H1 (cell line): ENCODE measurements at places on chromosomes 6 and 20.

DNA sequence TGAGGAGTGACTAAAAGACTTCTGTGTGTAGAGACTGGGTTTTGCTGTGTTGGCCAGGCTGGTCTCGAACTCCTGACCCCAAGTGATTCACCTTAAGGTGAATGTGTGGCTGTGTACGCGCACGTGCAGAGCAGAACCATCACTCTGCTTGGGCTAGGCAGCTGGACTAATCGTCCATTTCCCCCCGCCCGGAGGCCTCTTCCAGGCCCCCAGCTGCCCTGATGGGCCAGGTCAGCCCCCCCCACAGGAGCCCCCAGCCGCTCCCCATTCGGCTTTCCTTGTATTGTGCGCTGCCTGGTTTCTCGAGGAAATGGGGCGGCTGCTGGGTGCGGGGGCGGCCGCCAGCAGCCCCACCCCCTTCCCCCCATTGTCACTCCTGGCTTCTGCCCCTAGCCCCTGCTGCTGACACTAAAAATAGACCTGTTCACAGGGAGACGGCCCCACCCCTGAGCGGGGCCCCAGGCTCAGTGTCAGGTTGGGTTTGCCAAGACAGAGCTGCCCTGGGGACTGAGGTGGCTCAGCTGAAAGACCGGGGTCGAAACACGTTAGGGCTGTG is 24.6 kb upstream of the CSNK2A1 start:
- H3K4me1 ChIP-seq = peaks cover 21% of the 10 kb centered on the region
- H3K36me3 ChIP-seq = no peaks in the 10 kb centered on the region
- H3K27me3 ChIP-seq = peaks cover 7% of the 10 kb centered on the region
- no peak overlapping the region for H3K4me3 ChIP-seq
- H3K27ac ChIP-seq = no peak overlapping the region
- no peak for DNase-seq

- no peaks in the 10 kb centered on the region for H3K4me1 ChIP-seq
- no peaks in the 10 kb centered on the region for H3K36me3 ChIP-seq
- H3K4me3 ChIP-seq = no peak overlapping the region
- no peaks in the 10 kb centered on the region for H3K27me3 ChIP-seq
- no peak for DNase-seq
- no peak overlapping the region for H3K27ac ChIP-seq
These were observed 13.2 kb upstream of the PARD6B start for GRCh38 chr20:50717974-50718761.

DNA sequence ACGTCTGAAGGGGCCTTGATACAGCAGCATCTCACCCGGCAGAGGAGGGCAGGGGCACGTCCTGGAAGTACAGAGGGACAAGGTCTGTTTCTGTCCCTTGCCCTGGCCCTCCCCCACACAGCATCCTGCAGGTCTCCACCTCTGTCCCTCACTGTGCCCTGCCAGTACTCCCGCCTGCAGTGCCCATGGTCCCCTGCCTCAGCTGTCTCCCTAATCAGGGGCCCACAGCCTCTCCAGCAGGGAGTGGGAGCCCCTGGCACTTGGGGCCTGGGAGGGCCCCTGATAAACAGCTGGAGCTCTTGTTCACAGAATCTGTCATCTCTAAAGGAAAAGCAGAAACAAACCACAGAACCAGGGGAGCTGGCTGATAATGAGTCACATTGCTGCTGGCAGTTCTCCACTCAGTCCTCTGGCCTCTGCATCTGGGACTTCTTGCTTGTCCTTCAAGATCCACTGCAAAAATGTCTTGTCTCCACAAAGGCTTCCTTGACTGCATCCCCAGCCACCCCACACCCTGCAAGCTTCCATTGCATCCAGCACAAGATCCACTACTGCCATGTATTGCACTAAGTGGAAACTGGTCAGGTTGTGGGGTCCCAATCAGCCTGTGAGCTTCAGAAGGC is 33.2 kb upstream of the TAF8 start:
- no peak overlapping the region for H3K27ac ChIP-seq
- no peaks in the 10 kb centered on the region for H3K4me1 ChIP-seq
- no peak overlapping the region for H3K4me3 ChIP-seq
- H3K36me3 ChIP-seq = no peaks in the 10 kb centered on the region
- DNase-seq = no peak
- H3K27me3 ChIP-seq = no peaks in the 10 kb centered on the region

- no peaks in the 10 kb centered on the region for H3K27me3 ChIP-seq
- no peak for DNase-seq
- H3K36me3 ChIP-seq = no peaks in the 10 kb centered on the region
- no peak overlapping the region for H3K4me3 ChIP-seq
- H3K4me1 ChIP-seq = no peaks in the 10 kb centered on the region
These were observed 110.2 kb downstream of the HTR1B start for GRCh38 chr6:77353129-77353528.

GRCh38 chr6:168885196-168885595 is 368.4 kb downstream of the THBS2 start:
- DNase-seq = no peak
- no peak overlapping the region for H3K27ac ChIP-seq
- no peaks in the 10 kb centered on the region for H3K4me1 ChIP-seq
- H3K27me3 ChIP-seq = peaks cover 9% of the 10 kb centered on the region; the same call in 1 of the 2 replicates
- no peak overlapping the region for H3K4me3 ChIP-seq

GRCh38 chr6:79421001-79421411 is 116.2 kb downstream of the LCA5 start:
- no peak for DNase-seq
- no peak overlapping the region for H3K27ac ChIP-seq
- H3K27me3 ChIP-seq = no peaks in the 10 kb centered on the region
- no peaks in the 10 kb centered on the region for H3K4me1 ChIP-seq
- no peak overlapping the region for H3K4me3 ChIP-seq
- H3K36me3 ChIP-seq = no peaks in the 10 kb centered on the region

DNA sequence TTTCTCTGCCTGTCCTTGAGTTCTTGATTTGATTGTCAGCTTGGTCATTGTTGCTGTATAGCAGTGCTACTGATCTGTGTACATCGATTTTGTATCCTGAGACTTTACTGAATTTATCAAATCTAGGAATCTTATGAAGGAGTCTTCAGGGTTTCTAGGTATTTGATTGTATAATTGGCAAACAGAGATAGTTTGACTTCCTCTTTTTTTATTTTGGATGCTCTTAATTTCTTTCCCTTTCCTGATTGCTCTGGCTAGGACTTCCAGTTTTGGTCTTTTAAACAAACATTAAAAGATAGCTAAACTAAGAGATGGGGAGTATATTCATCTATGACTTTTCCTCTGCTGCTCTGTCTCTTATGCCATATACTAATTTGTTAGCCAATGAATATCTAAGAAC is 62.4 kb downstream of the NCOA7 start:
- H3K27ac ChIP-seq = no peak overlapping the region
- H3K36me3 ChIP-seq = no peaks in the 10 kb centered on the region
- no peaks in the 10 kb centered on the region for H3K27me3 ChIP-seq
- no peaks in the 10 kb centered on the region for H3K4me1 ChIP-seq

- H3K27me3 ChIP-seq = no peaks in the 10 kb centered on the region
- DNase-seq = no peak
- no peak overlapping the region for H3K27ac ChIP-seq
- H3K4me1 ChIP-seq = no peaks in the 10 kb centered on the region
- H3K4me3 ChIP-seq = no peak overlapping the region
These were observed 311.1 kb upstream of the RNF24 start for GRCh38 chr20:4326195-4327065.

GRCh38 chr20:25251558-25251957 is 3.7 kb downstream of the PYGB start:
- DNase-seq = no peak
- H3K4me1 ChIP-seq = peaks cover 4% of the 10 kb centered on the region
- peaks cover 7% of the 10 kb centered on the region; the same call in 1 of the 2 replicates for H3K27me3 ChIP-seq

DNA sequence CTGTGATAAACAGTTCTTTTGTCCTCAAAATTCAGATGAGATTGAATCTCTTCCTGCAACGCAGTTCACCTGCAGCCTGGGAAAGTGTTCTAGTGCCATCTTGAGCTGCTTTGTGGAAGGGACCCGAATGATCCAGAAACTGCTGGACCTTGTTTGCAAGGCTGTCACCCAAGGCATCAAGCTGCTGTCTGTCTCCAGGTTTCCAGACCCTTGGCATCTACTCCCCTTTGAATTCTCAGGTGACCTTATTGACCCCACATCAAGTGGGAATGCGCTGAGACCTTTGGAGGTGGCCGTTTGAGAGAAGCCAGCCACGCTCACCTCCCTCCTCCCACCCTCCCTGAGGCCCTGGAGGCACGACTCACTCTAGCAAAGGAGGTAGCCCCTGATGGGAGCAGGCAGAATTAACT is 112.5 kb downstream of the EDN3 start:
- no peak overlapping the region for H3K27ac ChIP-seq
- H3K27me3 ChIP-seq = no peaks in the 10 kb centered on the region
- H3K36me3 ChIP-seq = no peaks in the 10 kb centered on the region

DNA sequence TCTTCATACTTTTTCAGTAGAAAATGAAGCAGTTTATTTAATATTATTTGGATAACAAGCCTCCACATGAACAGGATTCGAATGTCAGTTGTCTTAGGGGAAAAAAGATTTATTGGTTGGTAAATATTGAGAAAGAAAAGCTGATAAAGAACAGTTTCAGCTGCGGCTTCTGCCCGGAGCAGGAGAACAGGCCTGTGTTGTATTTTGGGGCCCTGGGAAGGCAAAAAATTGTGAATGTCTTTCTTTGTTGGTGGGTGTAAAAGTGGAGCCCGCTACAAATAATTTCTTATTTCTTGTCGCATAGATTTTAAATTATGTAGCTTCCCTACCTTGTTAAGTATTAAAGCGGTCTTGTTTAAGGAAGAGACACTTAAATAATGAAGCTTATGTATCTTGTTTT is 90.5 kb upstream of the PAX1 start:
- no peaks in the 10 kb centered on the region for H3K36me3 ChIP-seq
- DNase-seq = no peak
- H3K4me3 ChIP-seq = no peak overlapping the region
- no peaks in the 10 kb centered on the region for H3K4me1 ChIP-seq

DNA sequence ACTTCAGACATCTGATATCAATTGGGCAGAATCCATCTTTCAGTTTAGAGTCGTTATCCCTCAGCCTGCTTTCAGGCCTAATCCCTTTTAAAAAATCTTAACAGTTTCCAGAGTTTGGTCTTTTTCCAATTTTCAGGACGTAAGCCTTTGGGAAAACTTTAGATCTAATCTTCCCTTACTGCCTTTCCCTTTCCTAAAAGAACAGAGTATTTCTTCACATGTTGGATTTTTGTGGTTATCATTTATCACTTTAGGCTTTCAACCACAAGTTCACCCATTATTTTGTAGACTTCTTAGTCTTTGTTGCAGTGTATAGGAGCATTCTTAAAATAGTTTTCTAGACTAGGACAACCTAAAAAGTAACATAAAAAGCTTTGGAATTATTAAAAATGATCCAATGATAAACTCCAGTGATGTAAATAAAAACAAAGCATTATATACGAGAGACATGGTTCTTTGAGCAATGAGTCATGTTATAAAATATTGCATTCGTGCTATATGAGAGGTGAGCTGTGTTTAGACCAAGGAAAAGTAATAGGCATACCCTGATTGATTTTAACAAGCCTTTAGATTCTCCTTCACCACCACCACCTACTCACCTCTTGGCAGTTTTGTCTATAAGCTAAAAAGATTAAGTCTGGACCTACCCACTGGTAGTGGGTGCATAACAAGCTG is 90.4 kb upstream of the MCHR2 start:
- H3K4me1 ChIP-seq = no peaks in the 10 kb centered on the region
- no peak overlapping the region for H3K27ac ChIP-seq
- no peaks in the 10 kb centered on the region for H3K27me3 ChIP-seq
- no peak for DNase-seq
- no peaks in the 10 kb centered on the region for H3K36me3 ChIP-seq
- H3K4me3 ChIP-seq = no peak overlapping the region

- no peaks in the 10 kb centered on the region for H3K4me1 ChIP-seq
- no peaks in the 10 kb centered on the region for H3K27me3 ChIP-seq
- no peaks in the 10 kb centered on the region for H3K36me3 ChIP-seq
- no peak for DNase-seq
- no peak overlapping the region for H3K4me3 ChIP-seq
These were observed 44.8 kb downstream of the FARS2 start for GRCh38 chr6:5305968-5306626.

DNA sequence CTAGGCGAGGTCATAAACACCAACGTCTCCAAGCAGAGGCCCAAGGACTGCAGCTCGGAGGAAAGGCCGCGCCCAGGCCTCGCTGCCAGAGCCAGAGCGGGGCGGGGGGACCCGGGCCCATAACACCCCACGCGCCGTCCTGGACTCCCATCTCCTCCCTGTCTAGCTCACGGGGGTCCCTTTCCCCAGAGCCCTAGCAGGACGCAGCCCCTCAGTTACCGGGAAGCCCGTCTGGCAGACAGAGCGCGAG is 44.9 kb downstream of the MDFI start:
- peak overlapping the region; percentile 29 for H3K4me3 ChIP-seq
- peaks cover 12% of the 10 kb centered on the region for H3K27me3 ChIP-seq
- no peak overlapping the region for H3K27ac ChIP-seq
- H3K36me3 ChIP-seq = no peaks in the 10 kb centered on the region

DNA sequence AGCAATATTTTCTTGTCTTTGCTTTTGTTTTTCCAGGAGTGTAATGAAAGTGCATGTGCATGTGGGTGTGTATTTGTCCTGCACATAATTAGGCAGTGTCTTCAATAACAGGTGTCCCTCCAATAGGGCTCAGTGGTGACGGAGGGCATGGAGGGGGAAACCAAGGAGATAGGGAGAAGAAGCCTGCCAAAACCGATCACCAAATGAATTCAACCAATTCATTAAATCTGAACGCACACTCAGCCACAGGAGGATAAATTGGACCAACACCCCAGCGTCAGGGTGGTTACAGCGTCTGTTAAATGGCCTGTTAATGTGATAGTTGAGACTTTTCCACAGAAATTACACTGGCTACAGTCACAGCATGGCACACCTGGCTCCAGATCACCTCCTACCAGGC is 527.6 kb downstream of the CD83 start:
- H3K4me3 ChIP-seq = no peak overlapping the region

- DNase-seq = no peak
- no peaks in the 10 kb centered on the region for H3K4me1 ChIP-seq
- H3K4me3 ChIP-seq = no peak overlapping the region
- H3K27me3 ChIP-seq = no peaks in the 10 kb centered on the region
- H3K27ac ChIP-seq = no peak overlapping the region
- no peaks in the 10 kb centered on the region for H3K36me3 ChIP-seq
These were observed 199.7 kb downstream of the TBXT start for GRCh38 chr6:165967810-165968407.

DNA sequence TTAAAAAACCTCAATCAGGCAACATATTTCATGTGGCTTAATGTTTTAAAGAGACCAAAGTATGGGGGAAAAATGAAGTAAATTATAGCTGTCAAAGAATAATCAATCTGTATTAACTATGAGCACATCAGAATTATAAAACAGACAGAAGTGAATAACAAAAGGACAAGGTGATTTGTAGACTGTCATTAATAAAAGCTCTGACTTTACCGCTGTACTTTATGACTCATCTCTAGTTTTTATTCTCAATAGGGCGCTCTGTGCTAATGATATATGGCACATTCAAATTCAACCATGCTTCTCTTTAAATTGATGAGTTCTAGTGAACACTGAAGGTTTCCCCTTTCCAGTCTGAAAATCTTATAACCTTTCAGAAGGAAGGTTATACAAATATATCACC is 72.0 kb downstream of the PREP start:
- no peak overlapping the region for H3K27ac ChIP-seq
- H3K36me3 ChIP-seq = peaks cover 18% of the 10 kb centered on the region
- DNase-seq = no peak
- no peaks in the 10 kb centered on the region for H3K4me1 ChIP-seq
- H3K27me3 ChIP-seq = no peaks in the 10 kb centered on the region
